Stimulated activated naive CD4-positive, alpha-beta T cell treated with Interleukin-2 at 50 U/mL for 16 hours (primary cell): ENCODE measurements at places on chromosomes 4 and X.

GRCh38 chr4:153294631-153295030 lies 49.9 kb upstream of the MND1 start:
- no peak for DNase-seq

DNA sequence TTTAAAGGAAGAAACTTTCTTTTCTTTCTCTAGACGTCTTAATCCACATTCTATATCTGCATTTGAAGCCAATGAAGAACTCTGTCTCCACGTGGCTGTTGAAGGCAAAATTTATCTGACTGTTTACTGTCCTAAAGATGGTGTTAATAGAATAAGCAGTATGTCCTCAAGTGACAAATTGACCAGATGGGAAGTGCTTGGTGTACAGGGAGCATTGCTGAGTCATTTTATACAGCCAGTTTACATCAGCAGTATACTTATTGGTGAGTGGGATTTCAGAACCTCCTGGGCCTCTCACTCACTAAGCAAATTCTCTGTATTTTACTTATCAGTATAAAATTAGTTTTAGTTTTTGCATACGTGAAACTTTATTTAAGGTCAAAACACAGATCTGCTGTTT lies 33.7 kb downstream of the ADAD1 start:
- no peak for DNase-seq

- no peak for DNase-seq
These were observed 255.4 kb downstream of the NKX6-1 start for GRCh38 chr4:84243685-84244084.

DNA sequence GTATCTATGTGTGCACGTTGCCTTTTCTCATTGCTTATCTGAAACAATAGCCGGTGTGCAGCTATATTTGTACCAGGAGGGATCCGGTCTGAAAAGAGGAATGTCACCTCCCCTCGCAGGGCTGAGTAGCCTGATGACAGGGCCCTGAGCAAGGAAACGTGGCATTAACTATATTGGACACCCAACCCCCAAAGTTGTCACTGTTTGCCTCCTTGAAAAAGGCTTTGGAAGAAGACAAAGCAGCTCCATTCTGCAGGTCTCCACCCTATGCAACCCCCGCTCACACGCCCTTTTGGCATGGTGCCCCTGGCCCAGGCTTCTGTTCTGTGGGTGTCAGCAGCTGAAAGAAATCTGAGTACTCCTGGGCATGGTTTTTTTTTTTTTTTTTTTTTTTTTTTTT lies 8.2 kb downstream of the PRRG3 start:
- DNase-seq, result no peak

GRCh38 chrX:8729811-8730210 lies 2.1 kb downstream of the ANOS1 start:
- no peak for DNase-seq

- no peak for DNase-seq
These were observed 68.8 kb upstream of the HGFAC start for GRCh38 chr4:3372933-3373465.

GRCh38 chrX:139642241-139642927 lies 65.6 kb downstream of the MCF2 start:
- DNase-seq, result no peak

DNA sequence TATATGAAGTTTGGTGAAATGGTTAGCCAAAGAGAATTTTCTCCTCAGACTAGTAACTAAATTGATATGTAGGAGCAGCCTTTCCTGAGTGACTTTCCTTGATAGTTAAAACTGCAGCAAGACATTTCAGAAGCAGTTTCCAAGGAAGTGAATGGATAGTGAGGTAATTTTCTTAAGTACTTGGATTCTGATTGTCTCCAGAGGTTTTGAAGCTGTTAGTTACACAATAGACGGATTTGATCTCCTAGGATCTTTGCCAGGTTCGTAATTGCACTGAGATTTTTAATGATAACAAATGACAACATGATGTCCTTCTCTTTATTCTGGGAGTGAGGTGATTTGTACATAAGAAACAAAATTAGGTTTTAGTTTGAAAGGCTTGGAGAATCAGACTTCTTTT lies 29.2 kb downstream of the PRRG1 start:
- no peak for DNase-seq

DNA sequence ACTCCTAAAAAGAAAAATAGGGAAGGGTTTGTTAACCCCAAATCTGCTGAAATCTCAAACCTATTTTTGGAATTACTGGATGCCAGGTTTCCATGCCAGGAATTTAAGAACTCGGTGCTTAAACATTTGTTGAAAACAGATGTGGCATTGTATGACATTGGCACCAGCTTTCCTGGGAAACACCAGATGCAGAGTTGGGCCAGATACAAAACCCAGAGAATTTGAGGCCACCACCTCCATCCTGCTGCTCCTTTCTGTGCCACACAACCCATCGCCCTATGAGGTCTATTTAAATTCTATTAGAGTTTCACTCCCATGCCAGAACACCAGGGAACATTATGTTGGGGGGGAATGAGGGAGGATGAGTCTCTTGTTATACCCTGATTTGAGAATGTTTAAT lies 71.7 kb downstream of the ARAP2 start:
- DNase-seq, result no peak

DNA sequence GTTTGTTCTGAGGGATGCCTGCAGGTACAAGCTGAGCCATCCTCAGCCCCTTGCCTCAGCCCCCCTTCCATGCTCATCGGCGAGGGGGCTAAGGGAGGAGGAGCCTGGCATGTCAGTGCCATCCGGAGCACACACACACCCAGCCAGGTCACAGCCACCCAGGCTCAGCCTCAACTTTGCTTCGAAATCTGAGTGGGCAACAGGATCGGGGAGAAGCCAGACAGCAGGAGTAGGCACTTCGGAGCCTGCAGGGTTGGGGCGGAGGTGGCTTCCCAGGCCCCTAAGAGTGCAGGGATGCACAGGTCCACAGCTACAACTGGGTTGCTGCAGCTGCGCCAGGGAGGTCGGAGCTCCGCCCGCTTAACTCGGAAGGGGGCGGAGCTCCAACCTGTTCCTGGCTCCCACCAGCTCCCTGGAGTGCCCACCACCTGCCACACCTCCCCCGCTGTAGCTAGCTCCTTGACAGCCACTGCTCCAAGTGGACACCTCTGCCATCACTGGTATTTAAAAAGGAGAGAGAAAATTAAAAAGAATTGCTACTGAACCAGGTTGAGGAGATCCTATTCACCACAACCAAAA lies 192.9 kb upstream of the GALNT7 start:
- DNase-seq, result no peak

DNA sequence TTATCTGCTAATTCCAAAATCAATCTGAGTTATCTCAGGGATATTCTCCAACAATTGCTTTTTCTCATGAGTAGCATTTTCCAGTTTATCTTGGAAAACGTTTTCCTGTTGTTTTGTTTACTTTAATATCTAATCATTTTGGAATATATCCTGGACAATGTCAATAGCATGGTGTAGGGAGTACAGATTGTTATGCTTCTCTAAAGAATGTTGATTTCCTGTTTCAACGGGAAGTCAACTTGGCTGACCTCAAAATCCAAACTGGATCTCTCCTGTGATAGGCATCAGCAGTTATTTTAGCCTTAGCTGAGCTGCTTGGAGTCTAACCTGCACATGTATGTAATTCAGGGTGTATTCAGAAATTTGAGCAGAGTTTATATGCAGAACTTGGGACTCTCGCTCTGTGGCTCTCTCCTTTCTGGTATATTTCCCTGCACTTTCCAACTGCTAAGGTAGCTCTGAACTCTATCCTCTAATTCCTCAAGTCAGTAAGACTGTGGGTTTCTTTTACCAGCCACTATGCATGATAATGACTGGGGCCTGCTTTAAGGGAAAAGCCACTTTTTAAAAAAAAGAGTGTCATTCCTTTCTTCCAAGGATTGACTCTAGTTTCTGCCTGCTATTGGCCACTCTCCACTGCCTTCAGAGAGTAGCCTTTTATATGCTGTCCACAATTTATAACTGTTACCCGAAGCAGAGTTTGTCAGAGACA lies 7.7 kb downstream of the PRSS48 start:
- no peak for DNase-seq

DNA sequence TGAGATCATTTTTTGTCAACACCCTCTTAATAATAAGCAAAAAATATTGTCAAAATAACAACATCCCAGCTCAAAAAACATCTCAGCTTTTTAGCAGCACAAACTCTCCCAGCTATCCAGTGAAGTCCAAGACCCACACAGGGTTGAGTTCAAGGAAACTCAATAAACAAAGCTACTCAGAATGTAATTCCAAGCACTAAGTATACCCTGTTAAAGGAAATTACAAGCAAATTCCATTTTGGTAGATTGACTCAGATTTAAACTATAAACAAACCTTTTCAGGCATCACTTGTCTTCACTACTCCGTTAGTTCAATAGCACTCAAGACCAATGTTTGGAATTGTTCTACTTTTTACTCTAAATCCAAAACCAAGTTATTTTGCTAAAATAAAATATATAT lies 506.0 kb upstream of the INTU start:
- no peak for DNase-seq

DNA sequence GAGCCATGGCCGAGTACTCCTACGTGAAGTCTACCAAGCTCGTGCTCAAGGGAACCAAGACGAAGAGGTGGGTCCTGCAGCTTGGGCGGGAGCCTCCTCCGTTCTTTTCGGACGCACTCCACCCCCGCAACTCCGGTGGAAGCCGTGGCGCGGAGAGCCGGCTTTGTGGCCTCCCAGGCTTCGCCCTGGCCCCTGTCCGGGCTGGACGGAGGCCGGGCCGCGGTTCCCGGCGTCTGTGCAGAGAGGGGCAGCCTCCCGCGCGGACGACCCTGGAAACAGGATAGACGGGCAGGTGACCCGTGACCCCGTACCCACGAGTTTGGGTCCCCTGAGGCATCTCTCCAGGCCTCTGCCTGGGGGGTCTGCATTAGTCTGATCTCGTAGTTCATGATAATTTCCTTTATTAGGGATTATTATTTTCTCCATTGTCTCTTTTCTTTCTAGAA lies 356 bp downstream of the FRG1 start:
- DNase-seq, result no peak

- no peak for DNase-seq
These were observed 5.6 kb downstream of the SLC49A3 start for GRCh38 chr4:683247-683897.

DNA sequence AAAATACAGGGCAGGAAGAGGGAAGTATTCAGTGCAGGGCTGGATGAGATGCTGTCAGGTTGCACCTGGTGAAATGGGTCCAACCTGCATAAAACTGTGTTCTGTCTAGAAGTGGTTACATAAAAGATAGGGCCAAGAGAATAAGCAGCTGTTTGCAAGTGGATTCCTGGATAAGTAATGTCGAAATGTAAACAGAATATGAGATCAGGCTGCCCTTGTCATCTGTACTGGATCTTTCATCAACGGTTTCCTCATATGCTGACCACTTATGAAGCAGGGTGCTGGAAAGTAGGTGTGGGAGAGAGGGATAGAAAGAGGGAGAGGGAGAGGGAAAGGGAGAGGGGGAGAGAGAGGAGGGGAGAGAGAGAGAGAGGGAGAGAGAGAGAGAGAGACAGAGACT lies 349.8 kb upstream of the CPEB2 start:
- DNase-seq, result no peak

DNA sequence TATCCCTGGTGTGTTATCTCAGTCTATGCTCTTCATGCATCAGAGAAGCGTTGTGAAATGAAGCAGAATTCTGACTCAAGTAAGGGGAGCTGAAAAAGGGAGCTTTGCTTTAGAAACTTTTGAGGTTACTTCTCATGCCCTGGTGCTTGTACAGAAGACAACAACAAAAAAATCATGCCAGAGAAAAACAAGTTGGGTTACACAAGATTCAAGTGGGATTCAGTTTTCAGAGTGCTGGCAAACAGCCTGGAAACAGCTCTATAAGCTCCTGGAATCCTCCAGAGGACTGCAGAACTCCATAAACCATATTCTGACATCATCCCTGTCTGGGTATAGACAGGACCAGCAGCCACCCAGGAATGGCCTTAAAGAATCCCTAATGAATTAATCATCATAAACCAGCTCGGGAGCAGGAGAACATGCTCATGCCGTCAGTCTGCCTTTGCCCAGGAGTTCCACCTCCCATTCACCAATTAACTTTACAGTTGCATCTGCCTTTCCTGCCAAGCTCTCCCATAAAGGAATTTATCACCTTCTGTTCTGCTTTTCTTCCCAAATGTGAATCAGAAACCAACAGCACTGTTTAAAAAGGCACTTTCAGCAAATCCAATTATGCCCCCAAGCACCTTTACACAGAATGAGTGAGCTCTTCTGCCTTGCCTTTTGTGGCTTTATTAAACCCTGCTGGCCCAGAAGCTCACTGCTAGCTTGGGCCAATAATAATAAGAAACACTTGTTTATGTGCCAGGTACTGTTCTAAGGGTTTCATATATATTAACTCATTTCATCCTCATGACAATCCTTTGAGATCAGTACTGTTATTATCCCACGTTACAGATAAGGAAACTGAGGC lies 54.5 kb upstream of the FBXW7 start:
- no peak for DNase-seq

- DNase-seq, result no peak
These were observed 34.4 kb downstream of the AFAP1 start for GRCh38 chr4:7904952-7905915.

- no peak for DNase-seq
These were observed 276.1 kb downstream of the NR3C2 start for GRCh38 chr4:148166132-148166591.

GRCh38 chr4:184096561-184097240 lies 121.0 kb downstream of the ENPP6 start:
- DNase-seq, result no peak

DNA sequence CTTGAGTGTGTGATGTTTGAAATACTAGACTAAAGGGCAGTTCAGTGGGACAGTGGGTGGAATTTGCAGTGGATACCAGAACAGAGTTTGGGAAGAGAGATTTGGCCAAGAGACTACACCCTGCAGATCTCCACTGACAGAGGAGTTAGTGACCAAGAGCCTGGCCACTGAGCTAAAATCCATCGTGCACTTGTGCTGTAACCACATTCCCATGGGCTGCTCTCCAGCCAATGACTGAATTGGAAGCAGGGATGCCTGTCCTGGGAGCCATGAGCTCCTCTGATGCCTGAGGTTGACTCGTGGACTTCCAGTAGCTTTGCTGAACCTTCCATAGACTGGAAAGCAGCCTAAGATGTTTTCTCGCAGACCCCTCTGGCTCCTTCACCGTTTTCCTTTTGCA lies 296.1 kb downstream of the TRIML1 start:
- no peak for DNase-seq

GRCh38 chr4:117331817-117332216 lies 246.4 kb upstream of the TRAM1L1 start:
- no peak for DNase-seq

GRCh38 chrX:17876135-17876534 lies 15.0 kb upstream of the RAI2 start:
- no peak for DNase-seq

GRCh38 chr4:42398871-42399331 lies 1.6 kb downstream of the SHISA3 start:
- DNase-seq, result no peak

DNA sequence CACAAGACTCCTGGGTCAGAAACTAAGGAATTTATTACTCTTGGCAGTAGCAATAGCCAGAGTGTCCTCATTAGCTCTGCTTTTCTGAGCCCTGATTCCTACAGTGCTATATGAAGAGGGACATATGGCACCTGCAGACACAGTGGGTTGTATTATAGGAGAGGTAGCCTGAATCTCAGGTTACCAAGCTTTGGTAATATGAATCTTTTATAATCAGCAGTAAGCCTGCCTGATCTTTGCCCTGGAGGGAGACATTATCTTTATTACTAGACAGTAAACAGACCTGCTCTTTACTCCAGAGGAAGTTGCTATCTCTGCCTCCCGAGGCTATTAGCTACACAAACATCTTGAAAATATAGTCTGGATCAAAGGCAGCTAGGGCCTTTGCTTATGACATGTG lies 62.5 kb upstream of the HOPX start:
- no peak for DNase-seq

- no peak for DNase-seq
These were observed 31.6 kb upstream of the CLNK start for GRCh38 chr4:10716163-10716562.
